ENCODE measurements at places on chromosomes 12 and 14.

DNA sequence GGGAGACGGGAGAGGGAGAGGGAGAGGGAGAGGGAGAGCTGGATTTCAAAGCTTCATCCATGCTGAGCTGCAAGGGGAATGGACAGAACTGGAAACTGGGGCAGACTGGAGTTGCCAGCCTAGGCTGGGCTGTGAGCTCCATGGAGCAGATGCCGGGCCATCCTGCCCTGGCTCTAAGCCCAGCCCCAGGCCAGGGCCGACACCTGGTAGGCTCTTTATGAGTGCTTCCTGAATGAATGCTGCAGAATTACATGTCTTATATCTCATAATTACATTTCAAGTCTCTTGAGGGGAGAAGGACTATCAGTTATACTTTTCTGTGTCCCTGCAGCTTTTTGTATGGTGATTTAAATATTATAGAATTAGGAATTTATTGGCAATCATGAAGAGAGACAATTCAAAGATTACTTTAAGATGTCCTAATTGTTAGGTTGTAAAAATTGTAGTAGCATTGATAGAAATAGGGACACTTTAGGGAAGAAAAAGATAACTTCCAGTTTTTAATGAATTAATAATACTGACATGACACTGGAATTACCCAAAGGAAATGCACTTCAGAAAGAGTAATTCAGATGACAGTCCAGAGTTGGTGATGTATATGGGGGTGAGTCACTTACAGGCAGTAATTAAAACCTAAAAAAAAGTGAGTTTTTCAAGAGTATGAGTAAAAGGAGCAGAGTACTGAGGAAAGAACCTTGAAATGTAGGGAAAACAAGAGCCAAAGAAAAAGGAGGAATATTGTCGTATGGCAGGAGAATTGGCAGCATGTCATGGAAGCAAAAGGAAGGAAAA, 29.0 kb downstream of the SCYL2 start:
- DNase-seq = no peak

- DNase-seq = no peak
Measured at GRCh38 chr14:102848830-102849525, 71.7 kb downstream of the TRAF3 start.

DNA sequence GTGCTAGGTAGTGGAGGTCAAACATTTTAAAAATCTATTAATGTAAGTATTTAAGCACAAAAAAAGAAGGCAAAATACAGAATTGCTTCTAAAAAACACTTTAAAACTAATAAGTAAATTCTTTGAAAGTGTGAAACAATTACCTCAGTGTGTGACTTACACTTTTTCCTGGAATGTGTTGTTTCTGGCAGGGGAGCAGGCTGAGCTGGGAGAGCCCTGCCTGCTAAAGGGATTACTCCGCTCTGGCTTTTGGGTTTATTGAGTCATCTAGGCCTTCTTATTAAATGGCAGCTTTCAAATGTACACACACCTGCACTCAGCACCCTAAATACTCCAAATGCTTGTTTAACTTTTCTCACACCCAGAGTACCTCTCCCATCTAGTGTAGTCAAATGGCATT, 279.8 kb downstream of the AKAP6 start:
- no peak for DNase-seq

- DNase-seq = no peak
Measured at GRCh38 chr14:66495218-66496098, 9.3 kb downstream of the CCDC196 start.
